ENCODE measurements at places on chromosomes 5 and 9. TPM values are rescaled to one million over a fixed set of nuclear protein-coding genes. Genes with fewer than 3 reads are reported as not detected.

GRCh38 chr5:68708156-68708841 lies 385.5 kb upstream of the SLC30A5 start:
- H3K27me3 ChIP-seq = no peaks in the 10 kb centered on the region
- H3K27ac ChIP-seq = no peak overlapping the region
- no peak overlapping the region for H3K4me3 ChIP-seq

GRCh38 chr9:91211919-91212318 lies 149.8 kb downstream of the AUH start:
- peaks cover 17% of the 10 kb centered on the region for H3K4me1 ChIP-seq
- no peak for DNase-seq
- H3K4me3 ChIP-seq = no peak overlapping the region
- H3K27ac ChIP-seq = peak overlapping the region; percentile 41

DNA sequence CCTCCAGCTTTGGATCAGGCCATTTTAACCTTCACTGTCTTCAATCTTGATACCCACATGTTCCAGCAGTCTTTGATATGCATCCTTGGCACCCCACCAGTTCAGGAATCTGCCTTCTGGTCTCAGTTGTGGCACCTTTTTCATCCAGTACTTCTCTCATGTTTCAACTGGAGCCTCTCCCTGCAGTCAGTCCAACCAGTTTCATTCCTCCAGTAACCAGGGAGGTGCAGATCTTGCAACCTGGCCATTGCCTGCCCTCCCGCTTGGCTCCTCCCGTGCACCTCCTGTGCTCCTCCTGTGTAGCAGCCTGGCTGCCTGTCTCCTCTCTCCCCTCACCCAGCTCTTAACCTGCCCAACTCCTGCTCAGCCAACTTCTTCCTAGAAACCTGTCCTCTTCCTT lies 20.2 kb downstream of the FUBP3 start:
- peak overlapping the region; percentile 52 for H3K27ac ChIP-seq
- H3K36me3 ChIP-seq = peaks cover 8% of the 10 kb centered on the region
- no peaks in the 10 kb centered on the region for H3K27me3 ChIP-seq
- H3K4me1 ChIP-seq = peaks cover 16% of the 10 kb centered on the region

GRCh38 chr5:132417010-132417439 lies 47.5 kb downstream of the SLC22A5 start:
- DNase-seq = no peak
- H3K4me3 ChIP-seq = no peak overlapping the region
- H3K36me3 ChIP-seq = no peaks in the 10 kb centered on the region
- H3K4me1 ChIP-seq = no peaks in the 10 kb centered on the region
- H3K27ac ChIP-seq = no peak overlapping the region
- no peaks in the 10 kb centered on the region for H3K27me3 ChIP-seq

GRCh38 chr5:23389291-23390101 lies 117.9 kb upstream of the PRDM9 start:
- DNase-seq = peak; percentile 54
- no peak overlapping the region for H3K27ac ChIP-seq
- no peaks in the 10 kb centered on the region for H3K27me3 ChIP-seq
- no peak overlapping the region for H3K4me3 ChIP-seq

DNA sequence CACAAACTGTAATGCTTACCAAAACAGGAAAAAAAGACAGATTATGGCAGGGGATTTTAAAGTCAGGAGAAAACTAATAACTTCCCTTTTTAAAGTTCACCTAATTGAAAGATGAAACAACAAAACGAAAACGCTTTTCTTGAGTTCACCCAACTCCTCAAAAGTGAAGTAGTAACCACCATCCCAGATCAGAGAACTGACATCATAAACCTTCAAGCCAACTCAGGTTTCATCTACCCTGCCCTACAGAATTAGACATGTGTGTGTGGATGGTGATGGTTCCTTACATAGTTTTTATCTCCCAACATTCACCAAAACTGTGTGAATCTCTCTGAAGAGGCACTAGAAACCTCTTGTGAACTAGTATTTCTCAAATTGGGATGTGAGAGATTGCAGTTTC lies 195.2 kb upstream of the PTGER4 start:
- no peak for DNase-seq
- no peaks in the 10 kb centered on the region for H3K36me3 ChIP-seq
- no peak overlapping the region for H3K27ac ChIP-seq
- H3K4me3 ChIP-seq = no peak overlapping the region

CDH18 gene
- 1.2 TPM for polyA plus RNA-seq

TUBB4B gene
- polyA plus RNA-seq = 745 TPM

DNA sequence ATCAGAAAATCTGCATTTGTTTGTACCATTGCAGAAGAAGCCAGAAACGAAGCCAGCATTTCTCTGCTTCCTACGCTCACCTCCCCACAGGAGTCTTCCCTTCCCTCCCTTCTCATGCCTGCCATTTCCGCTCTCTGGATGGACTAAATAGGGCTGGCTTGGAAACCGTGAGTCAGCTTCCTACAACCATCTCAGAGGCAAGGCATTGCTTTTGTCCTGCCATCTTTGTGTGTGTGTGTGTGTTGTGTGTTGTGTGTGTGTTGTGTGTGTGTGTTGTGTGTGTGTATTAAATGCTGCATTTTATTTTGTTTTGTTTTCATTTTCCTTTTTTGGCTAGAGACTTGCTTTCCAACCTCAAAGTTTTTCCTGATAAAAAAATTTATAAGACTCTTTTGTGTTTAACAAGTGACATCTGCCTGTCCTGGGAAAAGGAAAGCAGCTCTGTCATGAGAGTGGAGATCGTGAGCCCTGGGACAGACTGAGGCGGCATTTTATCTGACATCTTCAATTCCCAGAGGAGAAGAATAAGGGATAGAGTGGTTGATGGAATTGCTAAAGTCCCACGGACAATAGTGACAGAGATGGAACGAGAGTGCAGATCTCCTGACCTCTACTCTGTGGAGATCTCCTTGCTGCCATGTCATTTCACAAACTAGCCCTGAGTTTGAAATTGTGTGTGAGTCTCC lies 7.5 kb upstream of the EGFLAM start:
- no peak overlapping the region for H3K27ac ChIP-seq
- no peaks in the 10 kb centered on the region for H3K36me3 ChIP-seq
- H3K4me1 ChIP-seq = no peaks in the 10 kb centered on the region
- peaks cover 4% of the 10 kb centered on the region for H3K27me3 ChIP-seq
- no peak overlapping the region for H3K4me3 ChIP-seq

DNA sequence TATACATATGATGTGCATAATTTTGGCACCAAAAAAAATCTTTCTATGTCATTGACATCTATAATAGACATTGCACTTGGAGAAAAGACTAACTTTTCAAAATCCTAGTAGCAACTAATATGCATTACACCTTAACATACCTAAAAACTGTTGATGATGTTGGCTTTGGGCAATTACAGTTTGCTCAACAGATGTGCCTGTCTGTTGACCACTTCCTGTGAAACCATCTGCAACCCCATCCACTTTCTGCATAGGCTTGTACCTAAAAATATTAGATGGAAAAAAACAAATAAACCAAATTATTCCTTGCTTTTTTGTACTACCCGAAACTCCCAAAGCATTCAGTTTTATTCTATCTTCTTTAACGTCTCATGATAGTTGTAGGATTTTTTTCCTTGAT lies 248.6 kb downstream of the RFX3 start:
- peaks cover 10% of the 10 kb centered on the region for H3K36me3 ChIP-seq
- DNase-seq = no peak
- no peak overlapping the region for H3K27ac ChIP-seq
- no peak overlapping the region for H3K4me3 ChIP-seq

DNA sequence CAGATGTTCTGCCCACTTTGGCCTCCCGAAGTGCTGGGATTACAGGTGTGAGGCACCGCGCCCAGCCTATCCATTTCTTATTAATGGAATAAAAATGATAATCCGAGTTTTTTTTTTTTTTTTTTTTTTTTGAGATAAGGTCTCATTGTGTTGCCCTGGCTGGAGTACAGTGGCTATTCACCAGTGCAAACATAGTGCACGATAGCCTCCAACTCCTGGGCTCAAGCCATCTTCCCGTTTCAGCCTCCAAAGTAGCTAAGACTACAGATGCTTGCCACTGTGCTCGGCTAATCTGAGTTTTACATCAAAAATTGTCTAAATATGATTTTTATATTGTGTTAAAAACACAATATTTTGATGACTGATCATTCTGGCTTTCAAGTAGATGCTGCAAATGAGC lies 6.6 kb downstream of the GPR107 start:
- H3K4me1 ChIP-seq = no peaks in the 10 kb centered on the region
- H3K27ac ChIP-seq = no peak overlapping the region
- H3K36me3 ChIP-seq = no peaks in the 10 kb centered on the region
- no peak overlapping the region for H3K4me3 ChIP-seq

DNA sequence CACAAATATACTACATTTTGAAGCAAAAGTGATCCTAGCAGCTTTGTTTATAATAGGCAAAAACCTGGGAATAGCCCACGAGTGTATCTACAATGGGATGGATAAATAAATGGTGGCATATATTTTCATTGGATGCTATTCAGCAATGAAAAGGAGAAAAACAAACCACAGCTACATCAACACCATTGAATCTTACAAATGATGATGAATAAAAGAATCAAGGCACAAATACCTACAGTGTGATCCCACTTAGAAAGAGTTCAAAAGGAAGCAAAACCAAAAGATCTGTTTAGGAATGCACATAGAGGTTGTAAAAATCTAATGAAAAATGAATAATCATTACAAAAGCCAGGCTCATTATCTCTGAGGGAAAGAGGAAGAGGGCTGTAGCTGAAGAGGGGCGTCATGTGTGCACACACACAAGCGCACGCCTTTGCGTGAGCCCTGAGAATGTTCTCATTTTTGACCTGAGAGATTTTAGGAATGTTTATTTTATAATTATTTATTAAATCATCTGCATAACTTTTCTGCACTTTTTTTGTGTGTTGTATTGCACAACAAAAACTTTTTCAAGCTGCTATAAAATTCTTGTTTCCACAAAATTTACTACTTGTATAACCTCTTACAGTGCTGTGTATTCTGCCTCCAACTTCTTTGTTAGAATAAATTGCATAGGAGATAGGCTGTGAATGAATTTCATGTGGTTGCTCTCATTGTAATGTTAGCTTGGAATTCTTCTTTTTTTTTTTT lies 5.9 kb upstream of the RHOBTB3 start:
- no peaks in the 10 kb centered on the region for H3K36me3 ChIP-seq
- H3K4me3 ChIP-seq = no peak overlapping the region
- no peak for DNase-seq
- peaks cover 60% of the 10 kb centered on the region for H3K4me1 ChIP-seq
- H3K27ac ChIP-seq = no peak overlapping the region
- H3K27me3 ChIP-seq = no peaks in the 10 kb centered on the region

MORN5 gene
- polyA plus RNA-seq = not detected
